ENCODE measurements at places on chromosomes 2 and 18.

GRCh38 chr2:186603286-186603685 lies 13.4 kb downstream of the ITGAV start:
- peak; percentile 11 for DNase-seq

GRCh38 chr2:11644293-11644692 lies 25.7 kb downstream of the NTSR2 start:
- no peak for DNase-seq

- DNase-seq = peak; percentile 46
Measured at GRCh38 chr2:36455788-36456187, 100.2 kb downstream of the CRIM1 start.

DNA sequence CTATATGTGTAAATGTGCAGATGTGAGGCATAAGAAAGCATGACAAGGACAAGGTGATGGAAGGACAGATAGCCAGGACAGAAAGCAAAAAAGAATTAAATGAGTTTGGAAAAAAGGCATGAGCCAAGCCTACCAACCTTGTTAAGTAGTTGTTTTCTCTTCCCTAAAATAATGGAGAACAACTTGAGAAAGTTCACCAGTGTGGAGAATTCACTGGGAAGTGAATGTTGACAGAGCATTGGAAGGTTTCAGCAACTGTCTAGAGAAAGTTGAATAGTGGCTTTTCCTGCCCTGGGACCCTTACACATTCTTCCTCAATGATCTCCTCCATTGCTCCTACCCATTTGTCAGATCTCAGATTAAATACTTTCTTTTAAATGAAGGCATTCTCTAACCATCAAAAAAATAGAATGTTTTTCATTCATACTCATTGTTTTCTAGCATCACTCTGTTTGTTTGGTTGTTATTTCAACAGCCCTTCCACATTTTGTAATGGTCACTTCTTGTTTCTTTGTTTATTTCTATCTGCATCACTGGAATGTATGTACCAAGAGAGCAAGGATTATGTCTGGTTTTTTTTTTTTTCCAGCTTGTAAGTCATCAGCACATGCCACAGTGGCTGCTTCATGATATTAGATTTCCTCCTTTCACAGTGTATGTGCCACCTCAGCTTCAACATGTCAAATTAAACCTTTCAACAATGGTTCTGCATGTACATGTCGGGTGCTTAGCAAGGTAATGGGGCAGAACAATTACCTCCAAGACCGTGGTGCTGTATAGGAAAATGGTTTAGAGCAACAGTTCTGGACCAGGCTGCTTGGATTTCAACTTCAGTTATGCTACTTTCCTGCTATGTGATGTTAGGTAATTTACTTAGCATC lies 586.0 kb upstream of the VRK2 start:
- no peak for DNase-seq

- peak; percentile 24 for DNase-seq
Measured at GRCh38 chr2:145066856-145067548, 547.1 kb upstream of the ZEB2 start.

GRCh38 chr2:174176898-174177297 lies 71.4 kb downstream of the OLA1 start:
- DNase-seq = peak; percentile 18

GRCh38 chr2:118301248-118301647 lies 213.0 kb downstream of the INSIG2 start:
- no peak for DNase-seq

GRCh38 chr2:172168917-172169346 lies 66.2 kb upstream of the DLX2 start:
- DNase-seq = peak; percentile 69

DNA sequence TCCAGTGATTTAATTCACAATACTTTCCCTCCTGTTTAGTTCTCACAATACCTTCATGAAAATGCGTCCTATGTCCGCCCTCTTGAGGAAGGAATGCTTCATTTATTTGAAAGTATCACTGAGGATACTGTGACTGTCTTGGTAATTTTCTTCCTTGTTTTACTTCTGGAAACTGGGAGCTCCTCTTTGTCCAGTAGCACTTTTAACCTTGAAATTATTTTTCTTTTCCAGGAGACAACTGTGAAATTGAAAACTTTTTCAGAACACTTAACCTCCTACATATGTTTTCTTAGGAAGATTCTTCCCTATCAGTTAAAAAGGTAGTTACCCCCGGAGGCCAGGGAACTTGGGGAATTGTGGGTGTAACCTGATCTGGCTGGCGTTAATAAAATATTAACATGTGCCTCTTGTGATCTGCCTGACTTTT lies 58.9 kb upstream of the STON1 start:
- peak; percentile 56 for DNase-seq

GRCh38 chr2:141778315-141778835 lies 352.4 kb downstream of the LRP1B start:
- no peak for DNase-seq

DNA sequence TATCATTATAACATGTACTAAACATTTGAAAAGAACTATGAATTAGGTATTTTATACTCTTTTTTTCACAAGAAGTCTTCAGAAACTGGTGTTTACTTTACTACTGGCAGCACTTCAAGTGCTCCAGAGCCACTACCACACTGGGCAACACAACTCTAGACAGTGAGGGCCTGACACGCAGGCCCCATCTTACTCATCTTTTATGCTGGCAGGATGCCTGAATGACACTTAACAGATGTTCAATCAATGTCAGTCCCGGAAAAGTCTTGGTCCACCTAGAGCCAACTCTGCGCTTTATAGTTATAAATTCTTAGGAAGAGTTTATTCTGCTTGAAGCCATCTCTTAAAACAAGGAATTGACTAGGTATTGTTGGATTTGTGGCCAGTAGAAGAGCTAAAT lies 8.7 kb upstream of the WIPF1 start:
- peak; percentile 85 for DNase-seq

GRCh38 chr2:119433636-119434327 lies 2.1 kb downstream of the TMEM37 start:
- DNase-seq = no peak

GRCh38 chr2:203805486-203805838 lies 62.1 kb upstream of the CTLA4 start:
- no peak for DNase-seq

DNA sequence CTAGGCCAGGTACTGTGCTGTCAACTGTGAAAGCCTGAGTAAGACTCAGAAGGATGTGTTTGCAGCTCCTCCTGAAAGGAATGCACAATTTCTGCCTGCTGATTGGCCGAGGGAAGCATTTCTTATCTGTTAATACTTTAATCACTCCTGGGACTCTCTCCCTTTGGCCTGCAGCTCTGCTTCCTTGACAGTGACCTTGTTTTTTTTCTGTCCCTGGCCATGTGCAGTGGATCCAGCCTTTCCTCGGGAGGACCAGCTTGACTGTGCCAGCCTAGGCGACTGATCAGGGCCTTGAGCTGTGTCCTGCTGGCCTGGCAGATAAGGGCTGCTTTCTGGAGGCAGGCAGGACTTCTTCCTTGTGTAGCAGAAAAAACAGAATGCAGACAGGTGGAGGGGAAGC lies 10.0 kb downstream of the RNF144A start:
- no peak for DNase-seq

Data from AG08395 (cell line).